ENCODE measurements at places on chromosomes 3 and 15.

DNA sequence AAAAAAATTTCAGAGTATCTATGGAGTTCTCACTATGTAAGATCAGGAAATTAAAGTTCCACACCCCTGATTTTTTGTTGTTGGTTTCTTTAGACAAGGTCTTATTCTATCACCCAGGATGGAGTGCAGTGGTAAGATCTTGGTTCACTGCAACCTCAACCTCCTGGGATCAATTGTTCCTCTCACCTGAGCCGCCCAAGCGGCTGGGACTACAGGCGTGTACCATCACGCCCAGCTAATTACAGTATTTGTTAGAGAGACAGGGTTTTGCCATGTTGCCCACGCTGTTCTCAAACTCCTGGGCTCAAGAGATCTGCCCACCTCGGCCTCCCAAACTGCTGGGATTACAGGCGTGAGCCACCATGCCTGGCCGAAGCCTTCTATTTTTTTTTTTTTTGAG, 12.4 kb downstream of the QRICH1 start:
- no peak for DNase-seq

GRCh38 chr3:171459137-171459941, 866 bp downstream of the TNIK start:
- DNase-seq: no peak

DNA sequence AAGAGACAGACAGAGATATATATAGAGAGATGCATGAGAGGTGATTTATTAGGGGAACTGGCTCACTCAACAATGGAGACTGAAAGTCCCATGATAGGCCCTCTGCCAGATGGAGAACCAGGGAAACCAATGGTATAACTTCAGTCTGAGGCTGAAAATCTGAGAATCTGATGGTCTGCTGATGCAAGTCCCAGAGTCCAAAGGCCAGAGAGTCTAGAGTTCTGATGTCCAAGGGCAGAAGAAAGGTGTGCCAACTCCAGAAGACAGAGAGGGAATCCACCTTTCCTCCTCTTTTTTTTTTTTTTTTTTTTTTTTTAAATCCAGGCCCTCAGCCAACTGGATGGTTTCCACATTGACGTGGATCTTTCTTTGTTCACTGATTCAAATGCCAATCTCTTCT, 197.9 kb upstream of the MEIS2 start:
- DNase-seq: no peak

- DNase-seq: no peak
Measured at GRCh38 chr15:89498574-89498906, 2.2 kb upstream of the RHCG start.

GRCh38 chr3:158663246-158663645, 9.2 kb downstream of the LXN start:
- DNase-seq: no peak

- DNase-seq: no peak
Measured at GRCh38 chr3:117837391-117837790, 1127.8 kb downstream of the TUSC7 start.

DNA sequence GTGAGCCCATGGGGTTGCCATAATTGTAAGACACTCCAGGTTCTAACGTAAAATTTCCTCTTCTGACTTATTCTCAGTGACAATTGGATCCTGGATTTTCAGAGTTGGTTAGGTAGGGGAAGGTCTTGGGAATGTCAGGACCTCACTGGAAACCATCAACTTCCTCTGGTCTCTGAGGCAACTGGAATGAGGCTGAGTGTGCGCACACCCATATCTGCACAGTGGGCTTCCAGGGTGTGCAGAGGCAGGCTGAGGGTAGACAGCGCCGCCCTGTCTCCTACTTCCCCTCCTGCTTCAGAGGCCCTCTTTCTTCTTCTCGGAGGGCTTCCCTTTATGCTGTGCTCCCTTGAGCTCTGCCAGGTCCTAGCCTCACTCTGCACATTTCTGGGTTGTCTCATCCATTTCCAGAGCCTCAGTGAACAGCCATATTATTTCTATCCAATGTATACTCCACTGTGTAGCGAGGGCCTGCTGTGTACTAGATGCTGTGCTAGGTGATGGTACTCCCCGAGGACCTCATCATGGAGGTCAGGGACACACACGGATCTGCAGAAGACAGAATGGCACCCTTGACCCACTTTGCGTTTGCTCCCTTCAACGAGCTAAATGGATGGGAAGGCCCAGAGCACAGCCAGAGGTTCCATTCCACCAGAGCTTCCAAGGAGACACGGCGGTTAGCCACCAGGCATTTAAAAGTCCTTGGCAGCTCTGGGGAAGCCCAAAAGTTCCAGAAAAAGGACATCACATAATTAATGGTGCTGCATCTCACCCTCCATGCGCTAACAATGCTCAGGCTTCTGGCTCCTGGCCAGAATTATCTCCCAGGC, 18.3 kb downstream of the ACAA1 start:
- DNase-seq: no peak

GRCh38 chr3:19074257-19074900, 73.9 kb upstream of the KCNH8 start:
- no peak for DNase-seq

GRCh38 chr3:124203292-124203691, 211.4 kb upstream of the ROPN1 start:
- no peak for DNase-seq

DNA sequence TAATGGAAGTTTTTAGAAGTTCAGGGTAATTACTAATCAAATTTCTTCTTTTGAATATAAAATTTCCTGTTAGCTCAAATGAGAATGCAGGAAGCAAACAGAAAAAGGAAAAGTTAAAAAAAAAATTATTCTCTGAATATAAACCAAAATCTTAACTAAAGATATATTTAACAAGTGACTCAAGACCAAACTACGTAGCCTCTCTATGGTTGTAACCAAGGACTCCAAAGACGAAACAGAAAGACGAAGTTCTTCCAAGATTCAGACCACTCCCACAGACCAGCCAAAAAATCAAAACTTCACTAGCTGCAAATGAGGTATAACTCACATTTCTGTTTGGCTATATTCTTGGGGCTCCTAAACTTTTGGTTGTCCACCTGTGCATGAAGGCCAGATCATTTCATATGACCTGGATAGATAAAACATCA, 846.5 kb upstream of the ALCAM start:
- DNase-seq: no peak

DNA sequence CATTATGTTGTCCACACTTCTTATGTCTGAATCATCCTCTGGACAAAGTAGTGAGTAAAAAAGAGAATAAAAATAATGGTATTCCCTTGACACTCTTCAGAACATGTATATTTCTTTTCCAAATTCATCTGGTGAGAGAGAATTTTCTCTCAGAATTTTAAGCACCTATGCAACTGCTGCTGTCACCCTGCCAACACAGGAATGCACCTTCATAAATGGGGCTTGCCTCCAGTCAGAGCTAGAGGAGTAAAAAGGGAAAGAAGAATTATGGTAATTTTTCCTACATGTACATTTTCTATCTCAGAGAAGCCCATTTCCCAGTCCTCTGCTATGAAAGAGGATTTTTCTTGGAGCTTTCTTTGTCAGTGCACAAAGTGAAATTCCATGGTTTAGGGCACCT, 92.2 kb upstream of the ALCAM start:
- no peak for DNase-seq

Measured in HL-60 (cell line).